ENCODE measurements at places on chromosomes 2 and 18. TPM values are rescaled to one million over a fixed set of nuclear protein-coding genes. Genes with fewer than 3 reads are reported as not detected.

Gene DYSF
- 0.13 TPM for total RNA-seq

Gene NPC1
- 31.9 TPM for total RNA-seq

Gene PLCL1
- total RNA-seq: not detected

- no peak for DNase-seq
These were observed 166.9 kb upstream of the KLF7 start for GRCh38 chr2:207332480-207333212.

DNA sequence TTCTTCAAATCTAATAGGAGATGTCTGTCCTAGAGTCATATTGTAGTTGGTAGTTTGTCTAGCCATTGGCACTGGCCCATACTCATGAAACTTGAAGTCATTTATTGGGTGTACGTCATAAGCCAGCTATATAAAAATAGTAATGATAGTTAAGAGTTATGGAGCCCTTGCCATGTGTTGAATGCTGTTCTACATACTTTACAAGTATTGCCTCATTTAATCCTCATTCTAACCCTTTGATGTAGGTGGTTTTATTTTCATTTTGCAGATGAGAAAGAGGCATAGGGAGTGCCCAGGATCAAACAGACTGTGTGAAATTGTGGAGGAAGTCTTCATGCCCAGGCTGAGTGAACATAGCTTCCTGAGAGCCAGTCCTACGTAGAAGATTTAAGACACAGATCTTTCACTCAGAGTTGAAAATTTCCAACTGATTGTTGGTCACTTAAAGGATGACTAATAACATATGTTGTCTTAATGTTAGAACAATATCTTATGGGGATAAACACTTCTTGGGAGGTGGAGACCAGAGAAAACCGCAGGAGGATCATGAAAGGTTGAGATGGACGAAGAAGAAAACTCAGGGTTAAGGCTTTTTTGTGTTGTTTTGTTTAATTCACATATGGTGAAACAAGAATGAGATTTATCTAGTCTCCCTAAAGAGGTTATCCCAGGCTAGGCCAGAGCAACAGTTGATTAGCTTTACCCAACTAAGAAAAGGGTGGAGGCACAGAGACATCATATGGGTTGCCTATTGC, 156.0 kb downstream of the CERS6 start:
- DNase-seq: no peak

DNA sequence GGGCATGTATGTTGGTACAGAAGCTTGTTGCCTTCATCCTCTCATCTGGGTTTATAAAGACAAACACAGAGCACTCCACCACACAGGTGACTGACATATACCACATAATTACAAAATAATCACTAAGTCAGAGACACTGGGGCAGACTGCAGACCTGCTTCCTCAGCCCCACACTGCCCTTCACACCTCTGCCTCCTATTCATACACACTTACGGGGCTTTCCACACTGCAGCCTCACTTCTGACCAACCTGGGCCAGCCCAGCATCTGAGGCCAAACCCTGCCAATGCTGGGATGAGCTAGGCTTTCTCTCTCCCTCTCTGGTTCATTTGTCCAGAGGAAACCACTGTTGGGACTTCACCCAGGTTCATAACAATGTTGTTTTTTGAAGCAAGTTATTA, 4.5 kb downstream of the EMX1 start:
- no peak for DNase-seq

Measured in activated B cell treated with CpG ODN at 0.5 μM for 24 hours (primary cell).